Foreskin fibroblast (primary cell): ENCODE measurements at places on chromosomes 7 and 10.

- DNase-seq: no peak
These were observed 77.0 kb downstream of the OSBPL3 start for GRCh38 chr7:24902931-24903330.

DNA sequence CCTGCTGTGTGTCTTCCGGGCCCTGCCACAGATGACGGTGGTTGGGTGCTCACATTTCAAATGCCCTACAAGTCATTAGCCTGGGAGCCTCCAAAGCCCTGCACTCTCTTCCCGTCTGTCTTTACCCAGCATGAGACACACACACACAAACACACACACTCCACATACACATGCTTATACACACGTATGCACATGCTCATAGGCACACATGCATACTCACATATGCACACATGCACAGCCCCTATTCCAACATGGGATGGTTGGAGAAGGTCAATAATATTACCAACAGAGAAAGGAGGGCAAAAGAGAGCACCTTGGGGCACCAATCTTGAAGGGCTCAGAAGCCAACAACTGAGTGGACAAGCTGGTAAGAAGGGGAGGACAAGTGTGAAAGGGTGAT is 19.0 kb downstream of the SUN3 start:
- DNase-seq: no peak

- peak; percentile 87 for DNase-seq
These were observed 4.3 kb downstream of the ELOVL3 start for GRCh38 chr10:102230264-102230860.

GRCh38 chr10:28676326-28676967 is 874 bp upstream of the BAMBI start:
- DNase-seq: no peak

DNA sequence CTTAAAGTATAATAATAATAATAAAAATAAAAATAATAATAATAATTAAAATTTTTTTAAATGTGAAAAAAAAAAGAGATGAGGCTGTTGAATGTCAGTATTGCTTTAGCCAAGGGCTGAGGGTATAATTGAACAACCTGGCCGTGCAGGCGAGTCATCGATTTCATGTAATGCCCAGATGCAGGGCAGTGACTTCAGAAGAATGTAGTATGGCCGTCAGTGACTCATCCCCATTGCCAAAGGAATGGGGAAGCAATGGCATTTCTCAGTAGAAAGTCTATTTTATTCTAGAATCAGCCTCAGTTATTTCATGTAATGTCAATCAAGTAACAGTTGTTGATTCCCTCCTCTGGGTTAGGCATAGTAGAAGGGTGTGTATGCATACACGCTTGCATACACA is 516.4 kb downstream of the GLRX3 start:
- DNase-seq: no peak
